D721Med (cell line): ENCODE measurements at places on chromosomes 7 and 10.

DNA sequence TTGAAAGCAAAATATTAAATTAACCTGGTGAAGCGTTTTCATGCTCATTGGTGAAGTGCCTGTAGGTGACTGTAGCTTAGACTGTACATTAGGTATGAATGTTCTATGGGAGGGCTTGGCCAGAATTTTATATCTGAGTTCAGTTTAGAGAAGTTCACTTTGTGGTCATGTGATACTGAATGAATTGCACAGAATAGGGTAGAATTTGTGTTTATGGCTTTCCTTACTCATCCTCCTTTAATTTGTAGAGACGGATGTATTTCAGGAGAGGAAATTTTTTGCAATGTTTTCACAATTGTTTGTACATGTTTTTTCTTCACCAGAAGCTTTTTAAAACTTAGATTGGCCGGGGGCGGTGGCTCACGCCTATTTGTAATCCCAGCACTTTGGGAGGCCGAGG, 32.3 kb downstream of the REEP3 start:
- no peak for DNase-seq

DNA sequence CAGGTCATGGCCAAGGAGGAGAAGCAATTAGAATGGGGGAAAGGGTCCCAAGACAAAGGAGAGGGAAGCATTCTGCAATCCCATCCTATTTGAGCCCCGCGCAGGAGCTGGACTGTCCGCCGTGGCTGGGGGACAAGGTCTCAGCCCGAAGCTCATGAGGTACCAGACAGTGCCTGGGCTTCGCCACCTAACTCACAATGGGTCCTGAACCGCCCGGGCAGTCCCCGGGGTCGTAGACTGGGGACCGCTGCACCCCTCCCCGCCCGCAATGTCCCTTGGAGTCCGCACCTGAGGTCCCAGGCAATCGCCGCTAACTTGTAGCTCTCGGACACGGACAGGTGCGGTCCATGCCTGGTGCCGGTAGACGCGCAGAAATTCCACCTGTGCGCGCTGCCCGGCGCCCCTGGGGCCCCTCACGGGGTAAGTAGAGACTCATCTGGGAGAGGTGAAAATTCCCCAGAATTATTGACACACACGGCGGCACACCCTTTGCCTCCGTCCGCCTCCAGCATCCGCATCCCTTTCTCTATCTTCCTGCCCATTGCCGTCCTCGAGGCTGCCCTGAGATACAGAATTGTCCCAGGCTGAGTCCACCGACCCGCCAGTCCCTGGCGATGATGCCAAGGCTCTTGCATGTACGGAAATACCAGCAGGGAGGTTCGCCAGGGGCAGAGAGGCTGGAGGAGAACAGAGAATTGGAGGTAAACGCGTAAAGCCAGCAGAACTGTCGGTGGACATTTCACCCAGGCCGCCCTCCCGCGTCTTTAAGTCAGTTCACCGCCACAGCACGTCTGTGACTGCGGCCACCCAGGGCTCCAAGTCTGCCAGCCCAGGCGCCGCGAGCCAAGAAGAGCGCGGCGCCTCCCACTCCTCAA, 1.8 kb downstream of the CHRM2 start:
- no peak for DNase-seq

DNA sequence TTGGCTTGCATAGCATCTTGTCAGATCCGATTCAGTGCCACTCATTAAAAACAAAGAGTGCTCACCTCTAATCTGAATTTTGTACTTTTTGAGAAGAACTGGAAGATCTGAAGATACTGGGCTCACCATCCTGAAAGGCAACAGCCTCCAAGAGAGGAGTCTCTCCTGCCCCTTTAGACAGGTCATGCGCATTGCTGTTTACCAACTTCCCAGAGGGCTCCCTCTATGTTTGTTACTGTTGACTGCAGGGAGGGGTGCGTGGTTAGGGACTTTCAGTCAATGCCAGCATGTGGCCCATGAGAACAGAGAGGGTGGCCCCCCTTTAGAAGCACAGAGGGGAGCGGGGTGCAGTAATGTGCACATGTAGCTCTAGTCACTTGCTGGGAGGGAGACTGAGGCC, 33.2 kb upstream of the CABCOCO1 start:
- no peak for DNase-seq

- no peak for DNase-seq
Measured at GRCh38 chr7:93910076-93910994, 4.0 kb downstream of the GNGT1 start.

DNA sequence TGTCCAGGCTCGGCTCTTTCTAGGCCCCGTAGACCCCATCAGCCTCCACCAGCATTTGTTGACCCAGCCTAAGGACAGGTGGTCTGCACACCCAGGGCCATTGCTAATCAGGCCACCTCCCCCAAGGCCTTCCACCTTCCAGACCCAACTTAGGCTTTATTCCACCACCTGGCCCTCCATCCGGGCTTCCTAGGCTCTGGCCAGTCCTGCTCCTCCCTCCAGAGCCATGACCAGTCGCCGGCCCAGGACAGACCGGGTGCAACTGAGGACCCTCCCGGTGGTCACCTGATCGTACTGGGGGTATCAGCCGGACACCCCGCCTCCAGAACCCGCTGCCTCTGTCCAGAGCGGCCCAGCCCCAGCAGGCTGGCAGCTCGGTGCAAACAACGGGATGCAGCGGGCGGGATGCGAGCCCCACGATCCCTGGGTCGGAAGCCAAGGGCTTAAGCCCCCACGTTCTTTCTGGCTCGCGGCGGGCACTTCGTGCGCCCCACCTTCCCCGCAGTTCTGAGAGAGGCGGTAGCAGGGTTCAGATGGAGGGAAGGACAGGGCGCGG, 545 bp downstream of the NACAD start:
- no peak for DNase-seq

DNA sequence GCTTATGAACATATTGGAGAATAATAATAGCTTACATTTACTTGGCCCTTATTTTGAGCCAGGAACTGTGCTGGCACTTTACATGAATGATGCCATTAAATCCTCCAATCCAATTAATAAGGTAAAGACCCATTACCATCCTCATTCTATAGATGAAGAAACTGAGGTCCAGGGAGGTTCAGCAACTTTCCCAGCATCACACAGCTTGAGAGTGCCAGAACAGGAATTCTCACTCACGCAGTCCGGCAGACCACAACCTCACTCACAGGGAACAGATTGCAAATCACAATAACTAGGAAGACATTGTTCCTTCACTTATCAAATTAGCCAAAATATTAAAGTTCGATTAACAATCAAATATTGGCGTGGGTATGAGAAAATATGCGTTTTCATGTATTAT, 18.3 kb downstream of the GPRIN2 start:
- no peak for DNase-seq

GRCh38 chr10:118467200-118467599, 125.1 kb upstream of the FAM204A start:
- no peak for DNase-seq

DNA sequence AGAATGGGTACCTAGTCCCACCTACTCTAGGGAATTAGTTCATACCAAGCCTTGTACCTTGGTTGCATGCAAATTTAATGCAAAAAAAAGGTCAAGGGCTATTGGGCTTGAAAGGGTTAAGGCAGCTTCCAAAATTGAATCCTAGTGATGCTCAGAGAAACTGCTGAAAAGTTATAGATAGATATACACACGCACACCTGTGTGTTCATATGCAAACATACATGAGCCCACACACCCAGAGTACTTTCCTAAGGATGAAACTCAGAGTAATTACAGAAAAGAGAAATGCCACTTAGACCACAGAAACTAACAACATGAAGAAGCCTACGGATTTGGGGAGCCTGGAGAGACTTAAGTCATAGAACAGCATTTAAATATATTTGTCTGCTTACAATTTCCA, 1.5 kb downstream of the SLC25A13 start:
- DNase-seq: no peak

GRCh38 chr10:69101451-69102095, 13.7 kb downstream of the SRGN start:
- DNase-seq: no peak
